ENCODE measurements at places on chromosomes 5 and 9. TPM values are rescaled to one million over a fixed set of nuclear protein-coding genes. Genes with fewer than 3 reads are reported as not detected.

UBE2QL1 gene
- total RNA-seq: 4.6 TPM

CD74 gene
- 0.07 TPM for total RNA-seq

ADAMTS2 gene
- total RNA-seq: 0.03 TPM

TPM2 gene
- 647 TPM for total RNA-seq

GAS1 gene
- 0.09 TPM for total RNA-seq

HAPLN1 gene
- total RNA-seq: not detected
